Stimulated activated CD4-positive, alpha-beta T cell treated with anti-CD3 and anti-CD28 coated beads, TNF-alpha, amount 100 ng/mL, for 1 hour (primary cell): ENCODE measurements at places on chromosomes 5 and 9.

GRCh38 chr5:42490831-42491230 is 67.6 kb downstream of the GHR start:
- no peak for DNase-seq

DNA sequence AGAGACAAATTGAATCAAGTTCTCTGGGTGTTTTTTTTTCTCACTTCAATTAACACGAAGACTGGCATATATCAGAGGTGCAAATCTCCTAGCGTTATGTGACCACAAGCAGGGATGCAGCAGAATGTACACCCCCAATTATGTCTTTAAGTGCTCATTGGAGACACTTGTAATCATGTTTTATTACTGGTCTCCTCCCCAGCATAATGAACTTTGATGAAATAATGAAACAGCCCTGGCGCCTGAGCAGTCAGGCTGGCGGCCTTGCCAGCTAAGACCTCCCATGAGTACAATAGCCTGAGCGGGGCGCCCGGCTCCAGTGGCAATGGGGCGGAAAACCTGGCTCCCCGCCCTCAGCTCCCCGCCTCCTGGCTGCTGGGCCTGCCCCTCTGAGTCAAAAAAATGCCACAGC is 209.4 kb upstream of the MSX2 start:
- DNase-seq, result no peak

DNA sequence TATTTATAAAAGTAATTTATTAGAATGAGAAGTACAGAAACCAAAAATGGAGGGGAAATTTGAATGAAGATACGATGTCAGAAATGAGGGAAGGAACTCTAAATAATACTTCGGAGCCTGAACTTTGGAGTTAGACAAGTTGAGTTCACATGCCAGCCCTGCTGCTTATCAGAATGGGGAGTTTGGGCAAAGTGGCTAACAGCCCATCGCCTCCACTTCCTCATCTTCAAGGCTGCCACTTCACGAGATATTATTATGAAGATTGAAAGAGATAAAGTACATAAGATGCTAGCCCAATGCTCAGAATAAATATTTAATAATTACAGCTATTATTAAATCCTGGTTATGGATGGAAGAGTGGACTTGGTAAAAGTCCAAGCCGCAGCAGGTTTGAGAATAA is 56.2 kb upstream of the ABCA1 start:
- DNase-seq, result no peak

- no peak for DNase-seq
Measured at GRCh38 chr5:40258222-40258621, 421.5 kb upstream of the PTGER4 start.

- DNase-seq, result no peak
Measured at GRCh38 chr5:164298165-164298564, 792.7 kb downstream of the MAT2B start.

DNA sequence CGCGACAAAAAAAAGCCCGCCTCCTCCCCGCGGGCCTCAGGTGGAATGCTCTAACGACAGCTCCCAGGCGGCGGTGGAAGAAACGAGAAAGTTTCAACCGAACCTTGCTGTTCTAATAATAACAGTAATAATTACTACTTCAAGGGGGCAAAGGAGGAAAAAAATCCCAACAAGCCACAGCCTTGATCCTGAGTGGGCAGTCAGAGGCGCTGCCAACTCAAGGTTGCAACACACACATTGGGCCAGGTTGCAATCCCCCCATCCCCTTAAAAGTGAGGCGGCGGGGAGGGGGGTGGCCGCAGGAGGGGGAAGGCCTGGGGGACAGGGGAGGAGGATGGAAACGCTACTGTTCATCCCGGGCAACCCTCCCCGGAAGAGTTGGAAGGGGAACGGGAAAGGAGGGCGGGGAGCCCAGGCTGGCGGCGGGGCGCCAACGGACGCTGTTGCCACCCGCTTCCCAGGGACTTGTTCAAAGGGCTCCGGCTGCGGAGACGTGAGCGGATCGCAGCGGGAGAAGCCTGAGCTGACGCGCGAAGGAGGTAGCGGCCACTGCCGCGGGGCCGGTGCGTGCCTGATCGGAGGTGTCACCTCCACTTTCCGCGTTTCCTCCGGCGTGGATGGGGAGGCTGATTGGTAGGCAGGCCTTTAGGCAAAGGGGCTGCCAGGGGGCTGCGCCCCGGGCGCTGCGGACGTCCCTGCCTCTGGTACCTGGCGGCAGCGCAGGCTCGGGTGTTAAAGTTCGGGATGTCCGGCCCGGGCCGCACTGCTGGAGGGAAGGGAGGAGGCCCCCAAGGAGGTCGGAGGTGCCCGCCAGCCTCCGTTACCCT is 647 bp downstream of the SMARCA2 start:
- DNase-seq, result no peak

GRCh38 chr5:138663009-138663408 is 87.8 kb upstream of the HSPA9 start:
- DNase-seq, result no peak

- DNase-seq, result no peak
Measured at GRCh38 chr5:91178461-91178860, 204.7 kb downstream of the ARRDC3 start.

DNA sequence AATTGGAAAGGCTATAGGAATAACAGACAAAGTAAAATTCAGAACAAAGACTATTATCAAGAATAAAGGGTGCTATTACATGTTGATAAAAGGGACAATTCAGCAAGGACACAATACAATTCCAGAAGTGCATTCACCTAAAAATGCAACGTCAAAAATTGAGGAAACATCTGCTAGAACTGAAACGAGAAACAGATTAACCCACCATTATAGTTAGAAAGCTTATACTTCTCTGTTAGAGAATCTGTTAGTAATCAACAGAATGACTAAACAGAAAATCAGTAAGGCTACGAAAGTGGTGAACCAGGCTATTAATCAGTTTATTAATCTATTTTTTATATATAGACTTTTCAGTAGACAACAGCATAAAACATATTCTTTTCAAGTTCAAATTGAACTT is 14.8 kb downstream of the FCN1 start:
- DNase-seq, result no peak

- no peak for DNase-seq
Measured at GRCh38 chr5:131966551-131966950, 21.1 kb upstream of the MEIKIN start.

DNA sequence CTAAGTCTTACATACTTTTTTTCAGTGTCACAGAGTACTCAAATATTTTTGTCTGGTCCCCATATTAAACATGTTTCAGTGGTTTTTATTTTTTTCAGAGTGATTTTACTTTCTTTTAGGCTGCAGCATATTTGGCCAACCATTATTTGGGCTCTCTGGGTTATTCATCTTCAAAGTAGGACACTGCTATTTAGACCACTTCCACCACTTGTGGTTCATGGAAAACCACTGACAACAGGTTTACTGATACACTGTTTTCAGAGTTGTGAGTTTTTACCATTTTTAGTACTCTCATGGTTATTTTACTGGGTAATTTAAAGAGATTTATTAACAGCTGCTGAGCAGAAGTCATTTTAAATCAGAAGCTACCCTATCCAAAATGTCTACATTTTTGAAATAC is 437.6 kb downstream of the KIAA0825 start:
- DNase-seq, result no peak

DNA sequence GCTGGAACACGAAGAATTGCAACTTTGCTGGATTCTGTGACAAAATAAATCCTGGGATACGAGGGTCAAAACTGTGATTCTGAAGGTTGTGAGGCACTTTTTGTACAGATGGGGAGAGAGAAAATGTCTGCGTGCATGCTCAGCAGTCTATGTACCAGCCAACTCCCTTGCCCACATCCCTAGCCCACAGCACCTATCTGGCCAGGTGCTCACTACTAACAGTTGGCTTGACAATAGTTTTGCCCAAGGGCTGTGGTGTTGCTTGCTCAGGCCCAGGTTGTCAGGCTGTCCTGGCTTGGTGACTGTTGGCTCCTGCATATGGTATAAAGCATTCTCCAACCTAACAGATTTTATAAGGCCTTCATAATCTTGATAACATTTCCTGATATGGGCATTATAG is 102.0 kb downstream of the DMRT2 start:
- no peak for DNase-seq

DNA sequence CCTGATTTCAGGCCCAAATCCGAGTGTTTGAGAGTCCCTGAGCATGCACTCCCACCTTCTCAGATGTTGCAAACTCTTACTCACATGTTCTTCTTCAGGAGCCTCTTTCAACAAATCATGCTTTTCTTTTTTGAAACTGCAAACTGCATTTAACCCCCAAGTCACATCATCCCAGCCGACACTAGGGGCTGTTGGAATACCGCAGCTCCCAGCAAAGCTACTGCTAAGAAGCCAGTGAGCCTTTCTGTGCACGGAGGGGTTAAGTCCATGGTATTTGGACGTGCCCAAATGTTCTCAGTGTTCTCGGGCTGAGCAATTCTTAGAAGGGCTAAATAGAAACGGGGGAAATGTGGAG is 282.9 kb downstream of the NFIB start:
- no peak for DNase-seq
